Fibroblast of skin of left quadriceps (primary cell): ENCODE measurements at places on chromosomes 16 and 17.

DNA sequence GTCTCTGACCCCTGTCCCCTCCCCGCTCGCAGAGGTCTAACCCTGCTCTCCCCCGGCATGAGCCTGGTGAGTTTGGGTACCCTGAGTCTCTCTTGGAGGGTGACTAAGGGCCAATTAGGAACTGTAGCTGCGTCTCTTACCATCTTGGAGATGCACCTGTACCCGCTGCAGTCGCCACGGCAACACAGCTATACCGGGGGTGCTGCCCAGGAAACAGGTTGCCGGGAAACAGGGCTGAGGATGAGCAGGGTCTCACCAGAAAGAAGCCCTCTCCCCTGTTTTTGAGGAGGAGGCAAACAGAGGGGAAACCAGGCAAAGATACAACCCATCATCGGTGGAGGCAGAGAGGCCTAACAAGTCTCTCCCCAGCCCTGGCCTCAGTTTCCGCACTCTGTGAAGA, 140.2 kb downstream of the TMEM132E start:
- no peak for DNase-seq

- no peak for DNase-seq
These were observed 2.0 kb upstream of the HSD17B2 start for GRCh38 chr16:82033006-82033405.

DNA sequence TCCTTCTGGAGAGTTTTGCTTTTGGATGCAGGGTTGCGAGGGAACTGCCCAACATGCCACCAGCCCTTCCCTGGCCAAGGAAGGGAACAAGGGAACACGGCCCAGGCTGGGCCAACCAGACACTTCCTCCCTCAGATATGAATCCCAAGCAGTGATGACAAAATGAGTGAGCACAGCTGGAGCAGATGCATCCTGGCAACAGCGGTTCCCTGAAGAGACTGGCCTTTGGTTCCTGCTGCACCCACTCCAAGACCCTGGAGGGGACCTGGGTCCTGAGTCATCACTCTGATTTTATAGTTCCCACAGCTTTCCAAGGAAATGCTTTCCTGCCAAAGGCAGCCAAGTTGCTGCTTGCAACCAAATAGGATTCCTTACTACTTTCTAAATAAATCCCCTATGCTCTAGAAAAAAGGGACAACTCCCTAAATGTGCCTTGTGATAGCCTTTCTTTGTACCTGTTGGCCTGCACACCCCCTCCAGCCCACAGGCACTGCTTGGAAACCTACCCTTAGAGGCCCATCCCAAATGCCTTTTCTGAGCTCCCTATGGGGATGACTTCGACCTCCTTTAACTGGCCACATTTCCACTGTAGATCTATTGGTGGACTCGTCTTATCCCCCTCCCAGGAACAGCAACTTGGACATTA, 5.3 kb downstream of the ST3GAL2 start:
- DNase-seq: peak; percentile 49

DNA sequence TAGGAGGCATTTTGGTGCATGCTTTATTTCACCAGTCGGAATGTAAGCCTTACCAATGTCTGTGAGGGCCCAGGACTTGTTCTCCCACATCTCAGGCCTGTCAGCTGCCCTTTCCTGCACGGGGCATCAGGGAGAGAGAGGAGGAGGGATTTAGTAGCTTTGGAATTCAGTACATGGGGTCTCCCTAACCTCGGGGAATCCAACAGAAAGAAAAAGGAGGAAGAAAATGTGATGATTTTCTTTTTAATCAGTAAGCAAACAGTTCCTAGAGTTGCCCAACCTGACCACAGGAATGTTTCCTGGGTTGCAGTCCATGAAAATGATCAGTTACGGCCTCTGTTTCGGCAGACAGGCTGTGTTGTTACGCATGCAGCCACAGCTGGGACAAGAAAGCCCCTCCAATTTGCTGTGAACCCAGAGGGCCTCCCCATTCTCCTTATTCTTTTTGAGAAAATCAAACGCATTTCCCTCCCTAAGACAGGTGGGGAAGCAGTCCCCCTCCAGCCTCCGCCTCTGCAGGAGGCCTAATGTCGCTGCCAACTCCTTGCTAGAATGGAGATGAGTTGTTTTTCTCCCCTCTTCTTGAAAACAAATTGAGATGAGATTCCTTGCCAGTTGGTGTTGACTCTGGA, 53.1 kb upstream of the TANGO6 start:
- peak; percentile 73 for DNase-seq

- DNase-seq: no peak
These were observed 55.7 kb downstream of the WSB1 start for GRCh38 chr17:27349540-27350021.

GRCh38 chr16:57754354-57755060, 18.9 kb downstream of the KATNB1 start:
- no peak for DNase-seq

DNA sequence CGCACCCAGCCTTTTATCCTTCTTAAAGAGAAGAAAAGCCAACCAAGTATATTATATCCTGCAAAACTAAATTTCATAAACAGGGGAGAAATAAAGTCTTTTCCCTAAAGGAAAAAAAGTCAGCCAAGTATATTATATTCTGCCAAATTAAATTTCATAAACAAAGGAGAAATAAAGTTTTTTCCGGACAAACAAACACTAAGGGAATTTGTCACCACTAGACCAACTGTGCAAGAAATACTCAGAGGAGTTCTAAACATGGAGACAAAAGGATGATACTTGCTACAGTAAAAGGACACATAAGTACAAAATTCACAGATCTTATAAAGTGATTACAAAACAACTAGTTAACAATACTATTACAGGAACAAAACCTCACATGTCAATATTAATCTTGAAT, 14.4 kb upstream of the CCL18 start:
- DNase-seq: no peak
